Activated CD4-positive, alpha-beta T cell treated with anti-CD3 and anti-CD28 coated beads, Interleukin-2, amount 10 ng/mL, durations not matched to agents 7 days and 5 days (primary cell): ENCODE measurements at places on chromosomes 2 and 18. TPM values are rescaled to one million over a fixed set of nuclear protein-coding genes. Genes with fewer than 3 reads are reported as not detected.

Gene DSG1
- total RNA-seq = not detected

Gene CD8B2
- total RNA-seq = not detected

Gene DNAJC5G
- not detected for total RNA-seq

Gene FAM124B
- total RNA-seq = 0.64 TPM

Gene SKA1
- 51.4 TPM for total RNA-seq

Gene OSBPL6
- total RNA-seq = 0.52 TPM
